CD4-positive, alpha-beta T cell treated with Interleukin-6 at 100 ng/mL for 8 hours (primary cell): ENCODE measurements at places on chromosomes 1 and 21.

DNA sequence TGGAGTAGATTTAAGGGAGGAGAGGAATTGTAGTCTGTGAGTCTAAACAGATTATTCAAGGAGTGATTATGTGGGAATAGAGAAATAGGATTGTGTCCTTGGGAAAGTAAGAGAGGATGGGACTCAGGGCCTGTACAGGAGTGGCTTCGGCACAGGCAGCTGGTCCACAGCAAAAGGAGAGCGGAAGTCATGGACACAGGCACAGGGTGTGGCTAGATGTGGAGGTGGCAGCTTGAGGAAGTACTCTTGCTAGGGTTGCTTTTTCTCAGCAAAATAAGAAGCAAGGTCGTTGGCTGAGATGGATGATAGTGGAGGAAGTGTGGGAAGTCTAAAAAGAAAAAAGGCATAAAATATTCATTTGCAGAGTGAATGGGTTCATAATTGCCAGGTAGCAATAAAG, 18.5 kb upstream of the ZNF648 start:
- no peak for DNase-seq

DNA sequence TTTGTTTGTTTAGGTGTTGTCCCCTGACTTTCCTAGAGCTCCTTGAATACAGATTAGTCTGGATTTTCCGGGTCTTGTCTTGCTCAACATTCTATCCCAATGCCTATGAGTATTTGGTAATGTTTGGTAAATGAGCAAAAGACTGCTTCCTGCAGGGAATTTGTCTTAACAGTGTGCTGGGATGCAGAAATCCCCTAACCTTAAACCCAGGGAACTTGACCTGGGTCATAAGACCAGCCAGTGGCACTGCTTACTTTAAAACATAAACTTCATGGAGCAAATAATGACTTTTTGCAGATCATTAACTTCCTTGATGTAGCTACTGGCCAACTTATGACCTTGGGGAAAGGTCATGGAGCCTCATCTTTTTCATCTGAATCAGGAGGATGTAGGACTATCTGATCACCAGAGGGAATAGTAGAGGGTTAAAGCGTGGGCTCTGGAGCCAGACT, 27.2 kb downstream of the TCEANC2 start:
- DNase-seq: no peak

- DNase-seq: no peak
Observed at GRCh38 chr1:177053648-177054047, 110.9 kb downstream of the ASTN1 start.

GRCh38 chr1:151347523-151348246, 633 bp upstream of the RFX5 start:
- no peak for DNase-seq
